COR-L47 (cell line): ENCODE measurements at places on chromosomes 13 and 19.

DNA sequence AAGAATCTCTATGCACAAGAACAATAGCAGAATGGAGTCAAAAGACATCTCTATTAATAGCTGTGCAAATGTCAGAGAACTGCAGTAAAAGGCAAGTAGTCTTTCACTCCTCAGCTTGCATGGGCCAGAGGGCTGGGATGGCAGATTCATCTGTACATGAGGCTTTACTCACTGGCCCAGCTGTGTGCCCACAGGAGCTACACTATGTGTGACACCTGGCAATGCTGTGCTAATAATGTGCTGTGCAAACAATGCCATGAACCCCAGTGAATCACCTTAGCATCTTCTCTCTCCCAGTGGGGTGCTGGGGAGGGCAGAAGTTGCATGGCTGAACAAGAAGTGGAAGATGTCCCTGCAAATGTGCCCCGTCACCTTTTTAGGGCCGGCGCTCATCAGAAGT lies 73.1 kb downstream of the KL start:
- peak; percentile 18 for DNase-seq

GRCh38 chr13:101449790-101450748 lies 2.4 kb upstream of the ITGBL1 start:
- no peak for DNase-seq

GRCh38 chr19:21158523-21159135 lies 16.8 kb downstream of the ZNF431 start:
- DNase-seq = no peak

GRCh38 chr19:44741258-44741731 lies 7.2 kb upstream of the BCL3 start:
- no peak for DNase-seq

GRCh38 chr13:113863524-113864272 lies at the start of gene GAS6:
GAS6 (minus strand) TSS chr13:113864076; CDS start chr13:113863920, 156 bp downstream.
- DNase-seq = peak; percentile 52
